ENCODE measurements at places on chromosomes 5 and 9.

GRCh38 chr5:9958914-9959313 lies 290.8 kb downstream of the ATPSCKMT start:
- DNase-seq: no peak

- no peak for DNase-seq
Observed at GRCh38 chr5:120848883-120849282, 384.8 kb downstream of the PRR16 start.

GRCh38 chr5:133953568-133954145 lies 14.8 kb downstream of the C5orf15 start:
- no peak for DNase-seq

- peak; percentile 84 for DNase-seq
Observed at GRCh38 chr5:55903121-55903701, 52.1 kb downstream of the IL31RA start.

GRCh38 chr5:159576902-159577301 lies 246.6 kb upstream of the IL12B start:
- DNase-seq: no peak

Data from activated CD8-positive, alpha-beta memory T cell treated with anti-CD3 and anti-CD28 coated beads, Interleukin-2, amount 50 U/mL, for 48 hours (primary cell).